IMR-90 (cell line): ENCODE measurements at places on chromosomes 2 and 18. TPM values are rescaled to one million over a fixed set of nuclear protein-coding genes. Genes with fewer than 3 reads are reported as not detected.

DNA sequence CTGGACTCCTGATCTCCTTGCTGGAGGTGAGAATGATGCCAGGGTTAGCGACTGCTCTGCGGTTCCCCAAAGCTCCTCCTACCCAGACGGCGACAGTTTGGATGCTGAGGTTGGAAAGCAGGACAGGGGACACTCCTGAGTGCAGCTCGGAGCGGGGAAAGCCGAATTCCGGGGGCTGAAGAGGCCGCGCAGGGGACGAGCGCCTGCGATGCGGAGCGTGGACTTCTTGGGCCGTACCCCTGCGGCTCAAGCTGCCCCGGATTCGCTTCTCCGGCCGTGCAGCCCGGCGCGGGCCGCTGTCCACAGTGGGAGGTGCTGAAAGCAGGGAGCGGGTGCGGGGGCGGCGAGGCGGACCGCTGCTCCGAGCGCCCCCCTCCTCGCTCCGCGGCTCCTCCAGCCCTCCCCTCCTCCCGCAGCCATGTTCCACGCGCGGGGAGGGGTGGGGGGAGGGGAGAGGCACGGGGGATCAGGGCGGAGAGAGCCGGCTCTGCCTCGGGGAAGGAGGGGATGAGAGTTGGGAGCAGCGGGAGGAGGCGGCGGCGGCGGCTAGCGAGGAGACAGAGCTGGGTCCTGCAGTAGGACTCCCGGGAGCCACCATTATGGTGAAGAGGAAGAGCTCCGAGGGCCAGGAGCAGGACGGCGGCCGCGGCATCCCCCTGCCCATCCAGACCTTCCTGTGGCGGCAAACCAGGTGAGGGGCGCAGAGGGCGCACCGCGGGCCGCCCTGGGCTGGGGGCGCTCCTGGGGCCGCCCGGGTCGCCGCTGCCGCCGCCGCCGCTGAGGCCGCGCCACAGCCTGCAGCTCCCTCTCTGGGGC is at the start of gene UNC80:
TSS of gene UNC80 (plus strand) at position 359 of the 816 bp plus-strand sequence. CDS start at position 600, 241 bp downstream.
- DNase-seq, result peak; percentile 36

DNA sequence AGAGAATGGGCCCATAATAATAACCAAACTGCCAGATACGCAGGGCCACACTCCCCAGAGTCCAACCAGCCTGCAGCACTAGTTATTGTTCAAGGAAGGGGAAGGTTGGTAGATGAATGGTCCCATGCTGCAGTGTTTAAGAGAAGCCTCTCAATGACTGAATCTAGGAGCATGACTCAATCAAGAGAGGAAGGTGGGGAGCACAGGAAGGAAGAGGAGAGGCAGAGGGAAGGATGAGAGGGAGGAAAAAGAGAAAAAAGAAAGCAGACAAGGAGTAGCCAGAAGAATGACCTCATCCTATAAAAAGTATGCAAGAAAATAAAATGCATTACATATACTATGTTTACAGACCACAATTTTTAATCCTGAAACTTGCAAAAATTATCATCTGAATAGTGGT is 174.5 kb downstream of the TCF4 start:
- DNase-seq, result peak; percentile 59

DNA sequence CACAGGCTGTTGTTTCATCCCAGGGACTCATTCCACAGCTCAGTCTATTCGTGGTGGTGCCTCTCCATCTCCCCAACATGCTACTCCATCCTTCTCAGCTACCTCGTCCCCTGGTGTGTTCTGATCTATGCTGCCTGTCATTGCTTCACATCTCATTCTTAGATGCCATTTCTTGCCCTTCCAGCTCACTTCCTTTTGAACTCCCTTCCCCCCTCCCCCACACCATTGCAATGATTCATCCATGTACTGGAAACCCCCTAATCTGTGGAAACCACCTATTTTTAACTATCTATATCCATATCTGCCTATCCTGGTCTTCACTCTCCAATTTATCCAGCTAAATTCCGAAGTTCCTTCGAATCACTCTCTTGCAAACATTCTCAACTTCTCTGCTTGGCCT is 65.7 kb upstream of the PARD3B start:
- DNase-seq, result peak; percentile 84

- peak; percentile 69 for DNase-seq
Measured at GRCh38 chr2:38528008-38528442, 74.7 kb downstream of the HNRNPLL start.

- DNase-seq, result peak; percentile 50
Measured at GRCh38 chr2:21372654-21373053, 248.9 kb downstream of the TDRD15 start.

DNA sequence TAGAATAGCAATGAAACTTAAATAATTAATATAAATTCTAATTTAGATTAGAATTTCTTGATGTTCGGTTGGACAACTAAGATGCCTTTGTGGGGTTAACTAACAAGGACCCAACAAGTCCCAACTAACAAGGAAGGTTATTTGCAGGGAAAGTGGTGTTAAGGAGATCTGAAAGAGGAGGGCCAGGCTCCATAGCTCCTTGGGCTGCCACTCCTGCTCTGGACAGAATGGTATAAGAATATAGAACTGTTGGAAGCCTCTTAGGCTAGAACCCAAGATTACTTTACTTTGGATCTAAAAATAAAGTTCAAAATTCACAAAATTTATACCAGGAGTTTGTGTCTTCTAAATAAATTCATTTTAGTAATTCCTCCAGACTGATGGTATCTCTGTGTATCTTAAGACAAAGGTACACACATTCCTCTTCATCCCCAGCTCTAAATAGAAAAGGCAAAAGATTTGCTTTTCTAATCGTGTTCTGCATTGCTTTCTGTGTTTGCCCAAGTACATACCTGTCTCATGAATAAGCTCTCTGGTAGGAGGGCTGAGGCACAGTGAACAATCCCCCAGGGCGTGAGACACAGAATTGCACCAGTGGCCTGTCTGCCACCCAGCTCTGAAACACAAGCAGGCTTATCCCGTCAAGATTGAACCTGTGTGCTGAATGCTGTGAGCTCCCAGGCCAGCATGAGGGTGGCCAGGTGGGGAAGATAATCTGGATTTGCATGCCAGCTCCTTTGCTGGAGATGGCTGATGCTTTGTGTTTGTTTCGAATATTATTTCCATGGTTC is 176.0 kb downstream of the ACKR3 start:
- peak; percentile 55 for DNase-seq

DNA sequence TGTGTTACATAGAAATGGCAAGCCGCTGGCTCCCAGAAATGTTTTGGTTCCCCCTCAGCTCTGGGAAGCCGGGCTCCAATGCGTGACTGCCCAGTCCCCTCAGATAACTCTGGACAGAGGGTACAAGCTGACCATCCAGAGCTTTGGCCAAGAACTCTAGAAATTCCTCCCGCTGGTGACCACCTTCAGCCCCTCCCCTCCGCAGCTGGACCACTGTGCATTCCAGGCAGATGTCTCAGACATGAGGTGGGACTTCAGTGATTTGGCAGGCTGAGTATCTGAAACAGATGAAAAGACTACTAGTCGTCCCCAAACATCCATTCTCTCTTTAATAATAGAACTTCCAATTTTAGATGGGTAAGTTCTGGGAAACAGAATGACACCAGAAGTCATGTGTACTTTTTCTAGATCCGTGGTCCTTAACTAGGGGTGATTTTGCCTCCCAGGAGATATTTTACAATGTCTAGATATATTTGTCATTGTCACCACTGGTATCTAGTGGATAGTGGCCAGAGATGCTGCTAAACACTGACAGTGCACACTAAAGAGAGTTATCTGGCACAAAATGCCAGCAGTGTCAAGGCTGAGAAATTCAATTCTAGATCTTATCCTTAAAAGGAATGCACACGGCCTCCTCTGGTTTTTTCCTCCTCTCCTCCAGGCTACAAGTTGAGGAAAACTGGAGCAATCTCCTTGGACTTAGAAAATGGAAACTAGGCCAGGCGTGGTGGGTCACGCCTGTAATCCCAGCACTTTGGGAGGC is 294.3 kb downstream of the SRBD1 start:
- no peak for DNase-seq

DNA sequence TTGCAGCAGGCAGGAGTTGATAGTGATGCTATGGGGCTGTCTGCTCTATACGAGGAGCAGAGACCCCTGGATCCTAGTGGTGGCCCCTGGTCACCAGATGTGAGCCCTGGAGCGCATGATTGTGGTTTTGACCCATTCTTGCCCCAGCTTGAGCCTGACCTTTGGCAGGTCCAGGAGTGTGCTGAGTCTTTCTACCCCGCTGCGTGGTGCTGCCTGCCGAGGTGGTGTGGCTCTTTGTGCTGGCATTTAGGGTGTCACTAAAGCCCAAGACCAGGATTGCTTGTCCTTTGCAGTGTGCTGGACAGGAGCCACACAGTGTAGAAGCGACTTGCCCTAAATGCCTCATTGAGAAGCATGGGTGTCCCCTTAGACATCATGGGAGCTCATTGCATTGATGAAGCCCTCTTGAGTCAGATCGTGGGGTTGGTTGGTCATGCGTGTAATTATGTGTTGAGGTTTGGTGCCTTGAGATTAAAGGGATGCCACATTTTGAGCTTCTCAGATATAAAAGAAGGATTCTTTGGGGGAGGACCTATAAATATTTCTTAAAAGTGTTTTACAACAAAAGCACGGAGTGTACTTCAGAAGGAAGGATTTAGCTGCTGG is 88.3 kb downstream of the AGAP1 start:
- DNase-seq, result no peak

DNA sequence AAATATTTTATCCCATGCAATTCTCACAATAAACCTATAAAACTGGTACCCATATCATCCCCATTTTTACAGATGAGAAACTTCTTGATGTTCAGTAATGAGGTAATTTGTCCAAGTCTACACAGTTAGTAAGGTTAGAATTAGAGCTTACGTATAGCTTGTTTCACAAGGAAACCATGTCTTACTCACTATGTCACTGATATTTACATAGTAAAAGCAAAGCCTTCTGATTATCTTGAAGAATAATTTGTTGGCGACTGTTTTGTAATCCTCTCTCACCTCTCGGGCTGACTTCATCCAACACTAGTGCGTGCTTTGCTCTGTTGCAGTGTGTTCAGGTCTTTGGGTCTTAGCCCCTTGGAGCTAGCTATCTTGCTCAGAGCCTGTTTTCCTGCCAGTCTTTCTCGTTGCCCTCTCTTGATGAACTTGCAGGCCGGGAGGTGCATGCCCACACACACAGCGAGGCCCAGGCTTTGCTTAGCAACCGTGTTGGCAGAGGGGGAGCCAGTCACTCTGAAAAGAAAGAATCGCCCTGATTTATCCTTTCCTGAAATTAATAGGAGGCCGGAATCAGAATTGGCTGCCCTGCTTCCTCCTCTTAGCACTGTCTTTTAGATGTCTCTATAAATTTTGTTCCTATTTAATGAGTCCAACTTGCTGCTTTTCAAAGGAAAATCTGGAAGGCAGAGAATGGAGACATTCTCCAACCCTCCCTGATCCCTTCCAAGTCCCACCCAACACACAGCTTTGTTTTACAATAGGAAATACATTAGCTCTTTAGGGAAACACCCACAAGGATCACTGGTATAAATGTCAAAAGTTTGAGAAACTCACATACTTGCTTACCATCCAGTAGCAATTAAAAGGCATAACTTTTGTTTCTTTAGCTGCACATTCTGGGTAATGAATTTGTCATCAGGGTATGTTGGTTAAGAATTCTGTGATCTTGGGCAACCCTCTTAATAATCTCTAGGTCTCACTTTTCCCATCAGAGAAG is 97.6 kb upstream of the SEC11C start:
- DNase-seq, result no peak

GRCh38 chr2:42238644-42239288 is 69.6 kb downstream of the EML4 start:
- DNase-seq, result no peak

GRCh38 chr2:127961729-127962128 is 66.1 kb downstream of the SAP130 start:
- no peak for DNase-seq

GRCh38 chr18:48612917-48613316 is 74.1 kb downstream of the CTIF start:
- no peak for DNase-seq

DNA sequence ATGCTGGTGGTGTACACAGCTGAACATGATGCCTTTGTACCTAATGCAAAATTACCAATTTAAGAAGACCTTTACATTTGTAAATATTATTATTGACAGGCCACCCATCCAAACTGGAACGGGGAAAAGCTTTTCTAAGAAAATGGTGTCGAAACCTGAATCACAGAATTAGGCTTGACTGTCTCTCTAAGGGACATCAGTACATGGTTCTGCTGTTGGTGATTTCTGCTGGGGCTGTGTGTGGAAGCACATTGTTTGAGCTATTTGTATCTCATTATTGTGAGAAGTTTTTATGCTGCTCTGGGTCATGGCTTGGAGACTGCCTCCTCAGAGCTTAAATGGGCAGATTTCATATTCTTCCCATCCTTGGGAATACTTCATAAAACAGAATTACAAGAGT is 420.9 kb upstream of the POU3F3 start:
- DNase-seq, result no peak

DNA sequence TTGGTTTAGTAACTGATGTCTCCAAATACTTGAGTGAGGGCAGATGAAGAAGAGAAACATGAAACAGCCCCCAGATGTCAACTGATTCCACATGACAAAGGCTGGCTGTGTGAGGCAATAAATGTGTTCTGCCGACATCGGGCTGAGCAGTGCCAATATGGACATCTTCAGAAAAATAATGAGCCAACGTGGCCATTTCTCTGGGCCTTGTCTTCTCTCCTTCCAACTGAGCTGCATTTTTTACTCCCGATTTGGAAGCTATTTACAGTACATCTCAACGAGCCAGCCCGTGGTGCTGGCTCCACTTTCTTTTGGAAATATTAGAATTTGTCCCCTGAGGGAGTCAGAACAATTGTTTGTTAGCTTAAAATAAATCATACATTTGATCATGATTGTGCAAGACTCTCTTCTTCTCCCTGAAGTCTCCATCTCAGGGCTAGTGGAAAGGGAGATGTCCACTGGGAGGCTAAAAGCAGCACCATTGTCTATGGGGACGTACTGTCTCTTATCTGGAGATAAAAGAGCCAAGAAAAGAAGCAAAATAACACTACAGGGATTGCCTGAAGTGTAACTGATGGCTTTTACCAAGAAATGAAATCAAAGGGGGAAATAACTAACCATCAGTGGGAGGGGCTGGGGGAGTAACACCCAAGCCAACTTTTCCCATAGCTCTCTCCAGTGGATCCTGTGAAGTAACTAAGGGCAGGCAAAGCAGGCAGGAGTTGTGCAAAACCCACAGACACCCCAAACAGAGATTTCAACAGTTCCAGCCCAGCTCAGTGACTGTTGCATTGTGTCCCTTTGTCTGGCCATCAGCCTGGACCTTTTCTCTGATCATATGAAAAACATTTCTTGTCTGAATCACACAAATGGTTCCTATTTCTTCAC is 114.8 kb downstream of the RDH14 start:
- no peak for DNase-seq

Gene CCBE1
- total RNA-seq, result 93.9 and 148 TPM in 2 replicates

Gene EPB41L3
- total RNA-seq, result 70.3 and 90.5 TPM in 2 replicates

Gene LRP2
- not detected in 2 replicates for total RNA-seq

Gene KIF3C
- total RNA-seq, result 8.1 and 15.4 TPM in 2 replicates

Gene PIAS2
- 25.3 and 28.9 TPM in 2 replicates for total RNA-seq

Gene KIAA2012
- total RNA-seq, result under 0.01 TPM in 2 replicates

Gene FOXD4L1
- total RNA-seq, result not detected in 2 replicates
